ENCODE measurements at places on chromosomes 4 and X. TPM values are rescaled to one million over a fixed set of nuclear protein-coding genes. Genes with fewer than 3 reads are reported as not detected.

DNA sequence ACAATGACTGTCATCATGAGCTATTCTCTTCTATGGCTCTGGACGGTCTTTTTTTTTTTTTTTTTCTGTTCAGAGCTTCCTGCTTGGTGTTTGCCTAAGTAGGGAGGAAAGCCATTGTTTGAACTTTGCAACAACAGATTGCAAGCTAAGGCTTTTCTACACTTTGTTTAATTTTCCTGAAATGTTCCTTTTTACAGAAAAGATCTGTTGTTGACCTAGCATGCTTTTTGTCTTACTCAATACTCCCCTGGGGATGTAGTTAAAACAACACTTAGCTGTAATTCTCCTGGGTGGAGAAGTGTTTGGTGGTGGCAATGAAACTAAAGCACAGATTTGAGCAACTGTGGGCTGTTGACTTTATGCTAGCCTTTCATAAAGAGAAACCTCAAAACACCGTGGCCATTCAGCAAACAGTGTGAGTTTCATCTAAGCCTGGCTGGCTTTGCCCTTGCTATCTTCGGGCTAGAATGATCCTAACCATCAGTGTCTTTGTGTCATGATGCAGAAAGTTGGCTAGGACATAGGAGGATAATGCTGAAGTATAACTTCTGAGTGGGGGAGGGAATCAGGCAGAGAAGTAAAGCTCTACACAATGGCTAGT is 110.5 kb downstream of the ANXA3 start:
- no peak for DNase-seq

Gene COL25A1
- total RNA-seq, result 10.5 TPM

Gene NEXMIF
- 0.48 TPM for total RNA-seq

Gene JADE3
- total RNA-seq, result 9.5 TPM

- peak; percentile 49 for DNase-seq
Measured at GRCh38 chr4:70741867-70742658, 20.3 kb downstream of the RUFY3 start.

Gene KIF4A
- total RNA-seq, result 1.7 TPM

Gene TIGD4
- 0.23 TPM for total RNA-seq

- no peak for DNase-seq
Measured at GRCh38 chrX:16786791-16787735, 797 bp downstream of the TXLNG start.

All from astrocyte (in vitro differentiated cells and primary cell).